ENCODE measurements at places on chromosomes 16 and 17.

- no peak for DNase-seq
Measured at GRCh38 chr17:71111934-71112333, 942.6 kb downstream of the KCNJ2 start.

- no peak for DNase-seq
Measured at GRCh38 chr17:16005636-16006035, 6.0 kb downstream of the TTC19 start.

DNA sequence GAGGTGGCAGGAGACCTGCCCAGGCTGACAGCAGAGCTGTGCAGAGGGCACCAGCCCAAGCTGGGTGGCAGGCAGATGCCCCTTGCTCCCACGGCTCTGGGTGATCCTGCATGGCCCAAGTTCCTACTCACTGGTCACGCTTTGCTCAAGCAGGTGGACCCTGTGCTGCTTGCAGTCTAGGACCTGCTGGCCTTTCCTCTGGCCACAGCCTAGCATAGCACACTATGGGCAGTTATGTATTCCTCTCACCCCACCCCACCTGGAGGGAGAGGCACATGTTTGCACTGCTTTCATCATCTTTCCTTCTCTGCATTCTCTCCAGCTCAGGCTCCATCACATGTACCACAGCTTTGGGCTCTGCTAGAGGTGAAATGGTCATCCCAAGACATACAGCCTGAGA is 19.6 kb upstream of the SREBF1 start:
- DNase-seq, result no peak

DNA sequence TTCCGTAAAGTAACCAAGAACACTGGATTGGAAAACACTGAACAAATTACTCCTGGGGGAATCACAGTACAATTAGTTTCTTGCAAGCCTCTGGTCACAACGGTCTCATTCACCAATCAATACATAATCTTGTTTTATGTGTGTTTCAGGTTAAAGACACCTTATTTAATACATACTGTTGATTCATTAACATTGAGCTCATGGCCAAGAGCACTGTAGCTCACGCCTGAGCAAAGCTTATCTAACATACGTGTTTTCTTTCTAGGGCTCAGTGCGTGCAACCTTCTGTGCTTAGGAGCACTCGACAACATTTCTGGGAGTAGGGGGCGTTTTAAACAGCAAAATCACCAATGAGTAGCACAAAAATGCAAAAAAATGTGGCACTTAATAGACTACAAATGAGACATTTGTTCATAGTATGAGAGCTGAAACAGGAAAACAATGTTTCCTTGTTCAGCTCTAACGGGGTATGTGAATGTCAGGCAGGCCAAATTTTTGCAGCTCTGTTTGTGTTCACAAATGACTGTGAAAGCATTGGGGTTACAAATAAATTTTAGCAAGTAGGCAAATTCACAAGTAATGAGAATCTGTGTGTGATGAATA is 206.2 kb downstream of the CNTNAP4 start:
- no peak for DNase-seq

GRCh38 chr17:75642182-75642783 is 9.0 kb downstream of the SMIM5 start:
- no peak for DNase-seq

- DNase-seq, result no peak
Measured at GRCh38 chr17:79565606-79566250, 45.1 kb downstream of the RBFOX3 start.

DNA sequence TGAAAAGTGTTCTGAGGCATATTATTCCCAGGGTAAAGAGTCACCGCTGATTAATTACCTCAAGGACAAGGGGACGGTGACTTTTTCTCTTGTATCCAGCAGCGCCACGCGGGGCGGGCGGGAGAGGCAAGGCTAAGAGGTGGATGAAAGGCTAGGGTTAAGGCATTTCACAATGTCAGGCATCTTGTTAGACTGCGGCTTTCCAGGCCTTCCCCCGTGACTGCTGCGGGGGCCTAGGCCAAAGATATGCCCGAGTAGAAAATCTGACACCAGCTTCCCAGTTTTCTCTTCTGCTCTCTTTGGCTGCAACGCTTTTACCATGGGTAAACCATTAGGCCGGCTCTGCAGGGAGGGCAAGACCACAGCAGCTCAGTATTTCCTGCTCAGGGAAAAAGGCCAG is 698.2 kb downstream of the MAF start:
- DNase-seq, result no peak

DNA sequence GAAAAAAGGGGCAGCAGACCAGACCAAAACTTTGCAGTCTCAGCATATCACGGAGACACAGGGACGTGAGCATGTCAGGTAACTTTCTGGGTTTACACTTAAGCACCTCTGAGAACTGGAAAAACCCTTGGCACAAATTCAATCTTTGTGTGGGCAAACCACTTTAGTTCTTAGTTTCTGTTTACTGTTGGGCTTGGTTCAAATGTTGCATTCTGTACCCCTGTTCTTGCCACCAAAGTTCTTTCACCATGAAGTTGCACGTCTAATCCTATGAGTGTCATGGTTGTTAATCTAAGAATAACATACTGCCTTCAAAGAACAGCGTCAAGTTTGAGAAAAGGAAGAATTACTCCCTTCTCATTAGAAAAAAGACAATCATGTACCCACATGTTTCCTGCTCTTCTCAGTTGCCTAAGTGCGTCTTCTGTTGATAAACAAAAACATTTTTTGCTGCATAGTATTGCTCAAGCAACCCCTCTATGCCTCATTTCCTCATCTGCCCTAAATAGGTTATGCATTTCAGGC is 11.6 kb downstream of the KRT33A start:
- DNase-seq, result no peak

- no peak for DNase-seq
Measured at GRCh38 chr17:18326039-18326438, 10.9 kb downstream of the SMCR8 start.

- DNase-seq, result no peak
Measured at GRCh38 chr17:51147650-51148049, 5.7 kb upstream of the NME1 start.

- DNase-seq, result no peak
Measured at GRCh38 chr16:59339871-59340270, 605.8 kb upstream of the GOT2 start.

DNA sequence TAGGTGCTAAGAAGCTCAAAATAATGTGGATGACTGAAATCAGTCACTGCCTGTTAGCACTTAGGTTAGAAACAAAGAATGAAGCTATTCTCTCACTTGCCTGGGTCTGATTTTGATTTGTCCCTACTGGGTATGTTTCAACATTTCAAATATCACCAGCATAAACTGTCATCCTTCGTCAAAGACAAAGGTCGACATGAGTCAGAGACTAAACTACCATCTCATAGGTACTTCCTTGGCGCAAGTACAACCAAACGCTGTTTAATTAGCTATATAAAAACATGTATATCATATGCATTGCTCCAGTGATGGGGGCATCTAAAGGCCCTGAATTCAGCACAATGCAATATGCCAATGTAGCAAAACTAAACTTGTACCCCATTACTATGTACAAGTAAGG is 4.0 kb downstream of the AKTIP start:
- DNase-seq, result no peak

DNA sequence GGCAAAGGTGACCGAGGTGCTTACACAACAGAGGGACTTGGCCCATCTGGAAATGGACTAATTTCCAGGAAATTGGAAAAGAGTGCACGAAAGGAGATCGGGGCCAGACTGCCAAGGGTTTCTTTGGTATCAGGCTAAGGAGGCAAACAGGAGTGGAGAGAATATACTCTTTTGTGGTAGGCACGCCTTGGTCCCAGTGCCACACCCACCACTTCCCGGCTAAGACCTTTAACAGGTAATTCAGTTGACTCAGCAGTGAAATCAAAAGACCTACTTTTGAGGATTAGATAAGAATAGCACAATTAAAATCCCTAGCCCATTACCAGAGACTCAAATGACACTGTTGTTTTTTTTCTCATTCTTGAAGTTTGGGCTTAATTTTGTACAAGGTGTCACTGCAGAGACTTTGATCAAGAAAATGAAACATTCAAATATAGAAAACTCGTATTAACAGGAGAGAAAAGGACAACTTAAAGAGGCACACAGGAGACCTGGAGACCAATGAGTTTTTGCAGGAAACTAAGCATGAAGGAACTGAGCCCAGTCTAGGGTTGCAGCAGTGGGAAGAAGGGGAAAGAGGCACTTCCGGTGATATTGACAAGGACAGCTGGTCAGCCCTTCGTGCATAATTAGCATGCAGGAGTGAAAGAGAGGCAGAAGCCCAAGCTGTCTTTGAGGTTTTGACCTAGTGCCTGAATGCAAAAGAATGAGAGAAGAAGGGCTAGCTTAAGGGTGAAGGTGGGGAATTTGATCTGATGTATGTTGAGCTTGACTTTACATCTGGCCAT is 265.5 kb upstream of the CCL2 start:
- no peak for DNase-seq

- DNase-seq, result no peak
Measured at GRCh38 chr16:72182976-72183375, 11.0 kb upstream of the PMFBP1 start.

DNA sequence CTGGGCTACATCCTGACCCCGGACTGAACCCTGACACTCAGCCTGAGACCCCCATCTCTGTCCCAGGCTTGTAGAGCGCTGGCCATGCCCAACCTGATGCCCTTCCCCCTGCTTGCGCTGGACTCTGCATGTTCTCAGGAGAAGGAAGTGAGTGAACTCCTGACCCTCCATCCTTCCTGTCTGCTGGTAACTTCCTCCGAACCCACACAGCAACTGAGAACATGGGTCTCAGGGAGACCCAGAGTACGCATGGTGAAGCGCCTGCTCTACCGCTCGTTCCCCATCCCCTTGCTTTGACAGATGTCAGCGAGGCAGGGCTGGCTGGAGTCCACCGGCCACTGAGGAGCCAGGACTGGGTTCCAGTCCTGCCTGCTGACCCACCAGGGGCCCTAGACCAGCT is 6.1 kb downstream of the CAMKK1 start:
- no peak for DNase-seq

- no peak for DNase-seq
Measured at GRCh38 chr17:19449656-19450055, 38.6 kb downstream of the RNF112 start.

DNA sequence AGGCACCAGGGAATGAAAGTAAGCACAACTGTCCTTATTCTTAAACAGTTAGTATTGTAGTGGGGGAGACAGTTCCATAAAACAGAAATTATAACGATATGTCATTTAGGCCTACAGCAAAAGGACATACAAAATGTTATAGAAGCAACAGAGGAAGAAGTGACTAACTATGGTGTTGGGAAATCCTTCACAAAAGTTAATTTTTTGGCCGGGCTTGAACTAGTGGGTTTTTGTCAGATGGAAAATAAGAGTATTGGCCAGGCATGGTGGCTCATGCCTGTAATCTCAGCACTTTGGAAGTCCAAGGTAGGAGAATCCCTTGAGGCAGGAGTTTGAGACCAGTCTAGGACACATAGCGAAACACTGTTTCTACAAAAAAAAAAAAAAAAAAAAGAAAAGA is 127.8 kb downstream of the SSH2 start:
- DNase-seq, result no peak

DNA sequence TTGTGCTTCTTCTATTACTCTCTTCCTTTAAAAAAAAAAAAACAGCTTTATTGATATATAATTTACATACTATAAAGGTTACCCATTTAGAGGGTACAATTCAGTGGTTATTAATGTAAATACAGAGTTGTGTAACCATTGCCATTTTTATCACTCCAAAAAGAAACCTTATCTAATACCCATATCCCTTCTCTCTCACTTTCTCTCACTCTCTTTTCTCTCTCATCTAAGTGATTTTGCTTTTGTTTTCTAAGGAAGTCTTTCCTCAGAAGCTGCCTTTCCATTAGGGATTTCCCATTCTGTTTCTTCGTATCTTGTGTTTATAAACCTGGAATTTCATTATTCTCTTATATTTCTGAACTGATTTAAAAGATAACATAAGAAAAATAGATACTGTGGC is 55.5 kb downstream of the NFAT5 start:
- no peak for DNase-seq

DNA sequence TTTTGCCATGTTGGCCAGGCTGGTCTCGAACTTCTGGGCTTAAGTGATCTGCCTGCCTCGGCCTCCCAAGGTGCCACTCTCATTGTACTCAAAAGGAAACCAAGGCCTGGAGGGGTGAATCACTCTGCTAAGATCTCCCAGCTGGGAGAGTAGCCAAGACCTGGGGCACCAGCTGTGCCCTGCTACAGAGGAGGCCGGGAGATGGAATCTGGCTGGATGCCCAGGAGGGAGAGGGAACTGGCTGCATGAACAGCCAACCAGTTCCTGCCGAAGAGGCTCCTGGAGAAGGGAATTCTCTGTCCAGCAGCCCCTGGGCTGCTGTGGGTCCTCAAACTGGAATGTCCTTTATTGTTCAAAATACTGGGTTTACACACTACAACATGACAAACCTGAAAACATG is 238.7 kb upstream of the CIBAR2 start:
- DNase-seq, result no peak

DNA sequence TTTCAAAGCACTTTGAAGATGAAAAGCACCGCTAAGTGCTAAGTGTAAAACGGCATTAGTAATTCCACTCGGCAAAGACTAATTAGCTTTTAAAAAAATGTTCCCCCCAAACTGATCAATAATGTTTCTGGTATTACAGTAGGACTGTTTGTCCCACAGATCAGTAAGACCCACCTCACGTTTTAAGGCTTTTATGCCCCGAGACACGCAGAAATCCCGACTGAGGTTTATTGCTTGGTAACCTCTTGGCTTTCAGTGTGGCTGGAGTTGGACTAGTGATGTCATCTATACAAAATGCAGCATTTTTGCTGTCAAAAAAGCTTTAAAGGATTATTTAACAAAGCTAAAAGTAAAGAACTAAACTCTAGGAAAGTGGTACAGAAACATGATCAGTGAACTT is 414.6 kb upstream of the PSMD7 start:
- no peak for DNase-seq

DNA sequence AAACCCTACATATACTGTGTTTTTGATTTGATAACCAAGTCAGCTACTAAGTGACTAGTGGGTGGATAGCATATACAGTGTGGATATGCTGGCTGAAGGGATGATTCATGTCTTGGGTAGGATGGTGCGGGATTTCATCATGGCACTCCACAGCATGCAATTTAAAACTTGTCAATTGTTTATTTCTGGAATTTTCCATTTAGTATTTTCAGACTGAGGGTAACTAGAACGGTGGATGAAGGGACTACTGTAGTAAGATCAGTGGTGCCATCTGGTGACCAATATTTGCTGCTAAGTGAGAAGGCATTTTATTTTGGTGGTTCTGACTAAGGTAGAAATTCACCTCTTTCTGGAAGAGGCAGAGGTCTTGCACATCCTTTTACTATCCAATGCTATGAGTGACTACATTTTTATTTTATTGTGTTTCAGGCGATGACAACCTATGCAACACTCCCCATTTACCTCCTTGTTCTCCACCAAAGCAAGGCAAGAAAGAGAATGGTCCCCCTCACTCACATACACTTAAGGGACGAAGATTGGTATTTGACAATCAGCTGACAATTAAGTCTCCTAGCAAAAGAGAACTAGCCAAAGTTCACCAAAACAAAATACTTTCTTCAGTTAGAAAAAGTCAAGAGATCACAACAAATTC is 3.1 kb downstream of the CDC6 start:
- no peak for DNase-seq

DNA sequence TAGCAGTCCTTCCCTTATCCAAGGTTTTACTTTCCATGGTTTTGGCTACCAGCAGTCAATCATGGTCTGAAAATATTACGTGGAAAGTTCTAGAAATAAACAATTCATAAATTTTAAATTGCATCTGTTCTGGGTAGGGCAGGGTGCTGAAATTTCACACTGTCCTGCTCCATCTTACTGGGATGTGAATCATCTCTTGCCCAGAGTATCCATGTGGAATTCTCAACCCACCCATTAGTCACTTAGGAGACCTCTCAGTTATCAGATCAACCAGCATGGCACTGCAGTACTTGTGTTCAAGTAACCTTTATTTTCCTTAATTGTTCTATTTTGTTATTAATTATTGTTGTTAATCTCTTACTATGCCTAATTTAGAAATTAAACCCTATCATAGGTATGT is 202.8 kb upstream of the CPHXL start:
- no peak for DNase-seq
